ENCODE measurements at places on chromosomes 16 and 17.

DNA sequence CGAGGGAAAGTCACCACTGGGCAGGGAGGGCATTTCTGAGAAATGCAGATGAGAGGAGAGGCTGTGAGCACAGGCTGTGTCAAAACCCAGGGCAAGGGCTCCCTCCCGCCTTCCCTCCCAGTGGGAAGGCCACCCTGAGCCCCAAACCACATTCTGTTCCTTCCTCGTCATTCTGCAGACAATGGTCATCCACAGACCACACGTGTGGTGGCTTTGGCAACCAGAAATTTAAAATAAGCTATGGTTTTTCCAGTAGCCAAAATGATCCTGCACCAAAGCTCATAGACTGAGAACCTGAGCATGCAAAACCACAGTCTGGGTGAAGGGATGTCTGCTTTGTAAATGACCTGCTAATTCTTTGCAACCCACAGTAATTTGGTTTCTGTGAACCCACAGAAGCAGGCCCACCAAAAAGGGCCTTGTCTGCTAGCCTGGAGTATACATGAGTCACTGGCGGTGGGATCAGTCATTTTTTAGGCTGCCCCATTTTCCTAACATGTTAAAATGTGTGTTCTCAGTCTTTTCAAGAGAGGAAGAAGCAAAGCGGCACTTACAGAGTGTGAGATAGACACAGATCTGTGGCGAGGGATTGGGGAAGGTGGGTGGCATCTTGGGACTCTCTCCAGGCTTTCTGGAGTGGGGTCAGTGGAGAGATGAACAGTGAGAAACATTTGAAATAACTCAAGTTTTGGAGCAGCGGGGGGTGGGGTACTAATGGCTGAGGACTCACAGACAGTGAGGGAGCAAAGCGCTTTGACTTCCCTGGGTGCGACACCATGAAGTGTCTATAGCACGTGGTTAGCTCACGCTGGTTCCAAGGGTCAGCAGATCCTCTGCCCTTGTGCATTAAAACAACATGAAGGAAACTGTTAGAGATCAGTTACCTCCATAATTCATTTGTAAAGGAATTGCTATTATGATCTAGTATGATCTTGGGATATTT is 20.5 kb downstream of the GRB7 start:
- DNase-seq: no peak

- DNase-seq: no peak
These were observed 11.7 kb upstream of the PRPSAP1 start for GRCh38 chr17:76365256-76365903.

GRCh38 chr16:81630635-81631031 is 148.5 kb upstream of the PLCG2 start:
- DNase-seq: no peak

DNA sequence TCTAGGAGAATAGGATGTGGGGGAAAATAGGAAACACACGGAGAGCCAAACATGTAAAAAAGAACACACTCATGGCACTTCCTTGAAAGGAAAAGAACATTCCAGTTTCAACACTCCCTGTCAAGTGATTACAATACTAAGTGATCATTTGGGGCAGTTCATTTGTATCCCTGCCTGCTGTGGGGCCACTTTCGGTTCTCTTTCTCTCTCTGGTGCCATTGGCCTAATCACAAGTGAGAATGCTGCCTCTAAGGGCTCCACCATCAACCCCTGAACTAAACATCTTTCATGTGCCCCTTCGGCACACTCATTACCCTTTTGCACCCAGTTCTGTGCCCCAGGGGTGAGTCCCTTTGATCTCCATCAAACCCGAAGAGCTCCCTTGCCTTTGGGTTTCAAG is 197.3 kb downstream of the CEP112 start:
- no peak for DNase-seq

GRCh38 chr16:57815987-57816745 is 13.9 kb upstream of the KIFC3 start:
- peak; percentile 16 for DNase-seq

DNA sequence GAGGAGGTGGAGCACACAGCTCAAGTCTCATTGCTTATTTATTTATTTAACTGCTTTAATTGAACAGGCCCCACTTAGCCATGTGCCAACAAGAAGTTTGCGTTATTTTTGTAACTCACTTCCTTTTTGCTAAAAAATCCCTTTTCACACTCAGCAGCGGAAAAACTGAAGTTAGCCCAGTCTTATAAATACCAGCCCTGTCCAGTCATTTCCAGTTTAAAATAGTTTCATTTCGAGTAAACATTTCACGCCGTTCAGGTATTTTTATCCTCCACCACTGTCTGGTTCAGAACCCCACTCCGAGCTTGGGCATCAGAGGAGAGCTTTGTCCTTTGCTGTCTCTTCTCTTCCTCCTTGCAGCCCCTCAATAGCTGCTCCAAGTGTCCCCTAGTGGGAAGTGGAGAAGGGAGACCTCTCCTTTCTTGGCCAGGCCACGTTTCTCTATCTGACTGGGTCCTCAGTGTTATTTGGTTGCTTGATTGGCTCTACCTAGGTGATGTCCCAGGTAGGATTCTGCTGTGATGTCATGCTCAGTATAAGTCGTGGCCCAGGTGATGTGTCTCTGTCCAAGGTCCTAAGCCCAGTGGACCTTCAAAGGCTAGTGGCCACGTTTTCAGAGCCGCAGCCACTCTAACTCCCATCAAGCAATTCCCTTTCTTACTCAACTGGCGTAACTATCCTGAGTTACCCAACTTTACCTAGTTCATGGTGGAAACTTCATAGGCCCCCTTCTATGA is 53.0 kb upstream of the GAS7 start:
- no peak for DNase-seq

DNA sequence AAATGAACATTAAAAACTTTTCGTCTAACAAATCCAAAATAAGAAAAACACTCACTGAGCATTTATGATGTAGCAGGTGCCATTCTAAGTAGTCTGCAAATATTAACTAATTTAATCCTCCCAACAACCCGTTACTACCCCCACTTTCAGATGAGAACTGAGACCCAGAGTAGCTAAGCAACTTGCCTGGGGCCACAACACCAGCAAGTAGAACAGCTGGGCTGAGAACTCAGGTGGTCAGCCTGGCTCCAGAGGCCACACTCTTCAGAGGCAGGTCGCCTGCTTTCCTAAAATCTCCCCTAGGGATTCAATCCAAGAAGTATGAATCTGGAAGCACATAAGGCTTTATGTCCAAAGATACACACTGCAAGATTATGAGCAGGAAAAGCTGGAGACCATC is 6.2 kb downstream of the MBTPS1 start:
- no peak for DNase-seq

DNA sequence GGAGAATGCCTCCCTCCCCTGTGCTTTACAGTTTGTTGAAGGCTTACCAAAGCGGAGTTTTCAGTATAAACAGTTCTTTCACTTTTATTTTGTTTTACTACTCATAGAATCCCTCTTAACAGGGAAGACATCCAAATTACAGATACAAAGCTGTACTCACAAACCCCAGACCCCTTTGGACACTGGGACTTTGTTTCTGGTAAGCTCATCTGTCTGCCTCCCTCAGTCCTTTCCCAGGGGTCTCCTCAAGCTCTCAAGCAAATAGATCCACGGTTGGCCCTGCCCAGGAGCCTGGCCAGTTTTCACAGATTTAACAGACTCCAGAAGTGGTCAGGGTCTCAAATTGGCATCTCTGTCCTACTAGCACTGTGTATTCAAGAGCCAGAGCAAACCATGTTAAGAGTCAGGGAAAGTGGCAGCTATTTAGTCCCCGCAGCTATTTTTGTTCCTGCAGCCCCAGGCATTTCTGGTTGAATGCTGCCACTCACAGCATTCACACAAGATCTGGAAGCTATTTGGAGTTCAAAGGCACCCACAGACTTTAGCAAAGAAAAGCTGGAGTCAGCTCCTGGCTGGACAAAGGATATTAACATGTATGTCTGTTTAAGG is 54.2 kb downstream of the TMEM100 start:
- DNase-seq: no peak

DNA sequence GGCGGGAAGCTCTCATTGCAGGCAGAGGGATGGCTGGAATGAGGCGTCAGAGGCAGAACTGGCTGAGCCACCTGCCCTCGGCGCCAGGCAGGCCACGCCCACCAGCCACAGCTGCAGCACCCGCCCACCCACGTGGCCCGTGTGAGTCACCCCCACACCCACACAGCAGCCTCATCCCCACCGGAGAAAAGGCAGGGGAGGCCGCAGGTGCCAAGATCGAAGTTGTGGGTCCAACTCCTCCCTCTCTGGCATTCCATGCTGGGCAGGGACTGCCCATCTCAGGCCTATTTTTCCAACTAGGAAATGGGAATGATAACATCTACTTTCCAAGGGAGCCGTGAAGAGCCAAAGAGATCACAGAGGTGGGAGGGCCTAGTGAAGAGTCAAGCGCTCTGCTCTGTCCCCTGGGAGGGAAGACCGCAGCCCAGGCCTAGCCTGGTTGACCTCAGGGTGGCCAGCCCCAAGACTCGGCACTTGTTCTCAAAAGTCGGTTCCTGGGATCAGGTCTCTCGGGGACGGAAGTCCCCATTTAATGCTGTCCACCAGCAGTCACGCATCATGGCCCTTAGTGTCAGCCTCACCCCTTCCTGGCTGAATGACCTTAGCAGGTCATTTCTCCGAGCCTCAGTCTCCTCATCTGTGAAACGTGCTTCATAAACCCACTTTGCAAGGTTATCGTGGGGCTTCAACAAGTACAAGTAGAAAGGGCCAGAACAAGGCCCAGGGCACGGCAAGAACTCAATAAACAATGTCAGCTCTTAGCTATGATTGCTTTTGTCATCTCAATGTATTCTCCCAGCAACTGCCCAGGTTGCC is at the start of gene TRPV3:
TSS of gene TRPV3 (minus strand) at position 45 of the 816 bp plus-strand sequence. CDS start 2,962 bp downstream, outside the sequence.
- DNase-seq: peak; percentile 13

DNA sequence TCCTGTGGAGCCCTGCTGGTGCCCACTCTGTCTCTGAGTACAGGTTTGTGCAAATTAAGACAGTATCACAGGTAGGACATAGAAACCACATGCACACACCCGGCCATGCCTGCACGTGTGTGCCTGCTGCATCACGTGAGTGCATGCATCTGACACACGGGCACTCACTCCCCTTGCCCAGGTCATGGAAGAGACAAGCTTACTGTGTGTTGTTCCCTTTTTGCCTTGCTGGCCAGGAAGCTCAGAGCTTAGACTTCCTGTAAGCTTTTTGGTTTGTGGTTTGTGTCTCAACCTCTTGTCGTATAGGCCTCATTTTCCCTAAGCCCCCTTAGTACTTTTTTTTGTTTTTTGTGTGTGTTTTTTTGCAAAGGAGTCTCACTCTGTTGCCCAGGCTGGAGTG is 25.0 kb downstream of the ZNF469 start:
- DNase-seq: no peak

- no peak for DNase-seq
These were observed 14.0 kb downstream of the MYO1D start for GRCh38 chr17:32862940-32863339.

GRCh38 chr17:42629411-42630009 is 20.0 kb downstream of the TUBG1 start:
- DNase-seq: no peak

DNA sequence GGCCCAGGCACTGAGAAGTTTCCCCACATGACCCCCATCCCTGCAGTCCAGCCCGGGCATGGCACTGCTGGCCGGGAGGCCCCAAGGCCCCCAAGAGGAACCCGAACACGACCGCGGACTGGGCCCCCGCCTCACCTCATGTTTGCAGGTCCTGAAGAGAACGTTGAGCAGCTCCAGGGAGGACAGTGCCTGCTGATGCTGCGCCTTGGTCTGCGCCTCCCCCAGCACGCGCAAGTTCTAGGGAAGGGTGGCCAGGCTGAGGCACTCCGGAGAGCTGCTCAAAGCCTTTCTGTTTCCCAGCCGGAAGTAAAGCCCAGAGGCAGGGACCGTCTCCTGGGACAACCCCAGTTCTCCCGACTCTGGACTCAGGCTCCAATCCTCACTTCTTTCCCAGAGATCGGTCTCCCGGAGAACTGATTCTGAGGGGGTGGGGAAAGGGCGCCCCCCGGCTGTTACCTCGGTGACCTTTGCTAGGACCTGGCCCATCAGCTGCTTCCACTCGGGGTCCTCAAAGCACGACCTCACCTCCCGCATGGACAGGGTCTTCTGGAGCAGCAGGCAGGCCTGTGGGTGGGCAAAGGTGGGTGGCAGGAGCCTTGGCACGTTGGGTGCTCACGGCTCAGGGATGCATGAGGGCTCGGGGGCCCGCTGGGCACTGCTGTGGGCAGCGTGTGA is 13.7 kb downstream of the MYBBP1A start:
- no peak for DNase-seq

GRCh38 chr17:62750631-62751051 is 57.5 kb downstream of the MARCHF10 start:
- no peak for DNase-seq

DNA sequence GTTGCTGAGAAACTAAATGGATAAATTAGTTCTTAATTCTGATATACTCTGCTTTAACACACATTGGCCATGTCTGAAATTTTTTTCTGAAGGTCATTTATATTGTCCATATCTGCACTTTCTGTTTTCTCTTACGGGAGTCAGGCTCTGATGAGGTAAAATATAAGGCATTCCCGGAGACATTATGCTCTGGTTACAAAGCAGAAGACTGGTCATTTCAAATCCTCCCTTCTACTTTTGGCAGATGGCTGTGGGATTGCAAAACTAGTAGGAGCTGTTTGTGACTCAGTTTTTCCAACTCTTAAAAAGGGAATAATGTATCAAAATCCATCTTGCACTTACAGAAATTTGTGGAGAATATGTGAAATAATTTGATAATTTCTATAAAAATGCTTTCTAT is 92.2 kb upstream of the CPHXL start:
- DNase-seq: no peak

GRCh38 chr17:57991537-57991936 is 3.5 kb upstream of the VEZF1 start:
- DNase-seq: no peak

DNA sequence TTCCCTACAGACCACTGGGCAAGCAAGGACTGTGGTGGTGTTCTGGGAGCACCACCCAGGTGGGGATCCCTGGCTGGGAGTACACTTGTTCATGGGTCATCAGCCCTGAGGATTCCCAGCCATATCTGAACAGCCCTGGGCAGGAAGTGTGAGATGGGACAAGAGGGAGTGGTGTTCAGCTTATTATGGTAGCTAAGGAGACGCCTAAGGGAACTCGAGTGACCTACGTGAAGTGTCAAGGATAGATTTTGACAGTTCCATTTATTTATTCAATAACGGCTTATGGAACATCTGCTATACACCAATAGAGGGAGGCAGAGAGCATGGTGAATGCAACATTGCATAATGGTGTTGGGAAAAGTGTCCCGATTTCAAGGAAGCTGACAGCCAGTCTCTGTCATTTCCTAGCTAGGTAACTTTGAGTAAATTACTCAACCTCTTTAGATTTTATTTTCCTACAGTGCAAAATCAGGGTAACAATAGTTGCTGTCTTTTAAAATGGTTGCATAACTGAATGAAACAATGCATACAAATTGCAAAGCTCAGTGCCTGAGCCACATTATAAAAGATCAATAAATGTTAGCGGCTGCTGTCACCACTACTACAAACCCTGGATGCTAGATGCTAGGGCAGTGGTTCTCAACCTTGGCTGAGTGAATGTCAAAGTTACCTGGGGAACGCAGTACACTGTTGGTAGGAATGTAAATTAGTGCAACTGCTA is 534.1 kb downstream of the GRIN2A start:
- DNase-seq: no peak

- peak; percentile 3 for DNase-seq
These were observed 32.1 kb upstream of the JPT2 start for GRCh38 chr16:1645914-1646525.

GRCh38 chr17:47695429-47696376 is 1.7 kb downstream of the TBKBP1 start:
- no peak for DNase-seq

Measured in stimulated activated CD8-positive, alpha-beta memory T cell treated with anti-CD3 and anti-CD28 coated beads, Interleukin-4, amount 100 ng/mL, for 1 hour (primary cell).